Kidney glomerular epithelial cell (primary cell): ENCODE measurements at places on chromosomes 11 and 22.

DNA sequence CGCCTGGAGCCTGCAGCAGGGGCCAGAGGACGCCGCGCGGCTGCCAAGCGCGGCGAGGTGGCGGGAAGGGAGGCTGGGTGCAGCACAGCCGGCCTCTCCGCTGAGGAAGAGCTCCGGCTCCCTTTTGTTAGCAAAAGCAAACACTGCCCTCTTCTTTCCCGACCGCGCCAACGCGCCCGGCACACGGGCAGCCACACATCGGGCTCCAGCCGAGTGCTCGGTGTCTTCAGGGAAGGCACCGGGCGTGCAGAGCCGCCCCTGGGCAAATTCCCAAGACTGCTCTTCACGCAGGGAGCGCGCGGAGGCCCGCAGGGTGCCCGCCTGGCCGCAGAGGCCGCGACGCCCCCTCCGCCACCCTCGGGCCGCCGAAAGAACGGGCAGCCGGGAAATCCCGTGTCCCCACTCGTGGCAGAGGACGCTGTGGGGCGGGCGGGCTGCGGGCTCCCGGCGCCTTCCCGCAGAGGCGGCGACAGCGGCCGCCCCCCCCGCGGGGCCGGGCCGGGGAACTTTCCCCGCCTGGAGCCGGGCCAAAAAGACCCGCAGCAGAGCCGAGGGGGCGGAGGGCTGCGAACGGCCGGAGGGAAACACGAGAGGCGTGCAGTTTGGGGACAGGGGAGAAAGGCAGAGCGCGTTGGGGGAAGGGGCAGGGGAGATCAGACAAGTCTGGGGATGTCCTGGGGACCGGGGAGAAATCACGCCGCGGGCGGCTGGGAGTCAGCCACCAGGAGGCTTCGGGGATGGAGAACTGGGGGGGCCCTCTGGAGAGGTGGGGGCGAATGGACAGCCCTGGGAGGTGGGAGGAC is 931 bp downstream of the CADM1 start:
- DNase-seq, result peak; percentile 23

GRCh38 chr11:10743354-10744000 is 7.6 kb upstream of the CTR9 start:
- DNase-seq, result no peak

GRCh38 chr22:19753090-19753842 is 7.3 kb upstream of the TBX1 start:
- DNase-seq, result no peak

GRCh38 chr11:14073849-14074476 is 111.4 kb downstream of the SPON1 start:
- no peak for DNase-seq
